AG08396 (cell line): ENCODE measurements at places on chromosomes 1 and 21.
A peak's percentile ranks its signal among the peaks of the same experiment; 100 is the strongest.

DNA sequence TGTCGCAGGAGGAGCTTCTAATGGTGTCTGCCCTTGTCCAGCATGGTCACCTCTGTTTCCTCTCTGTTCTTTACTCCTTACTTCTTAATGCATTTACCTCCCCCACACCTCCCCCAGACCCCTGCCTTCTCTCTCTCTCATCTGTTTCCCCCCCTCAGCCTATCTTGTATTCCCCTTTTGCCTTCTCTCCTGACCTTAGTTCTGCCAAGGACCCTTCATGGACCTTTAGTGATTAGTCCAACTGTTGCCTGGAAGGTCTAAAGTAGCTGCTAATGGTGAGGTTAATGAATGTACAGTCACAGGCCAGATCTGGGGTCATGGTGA lies 42.3 kb upstream of the PPP2R5A start:
- DNase-seq = no peak

GRCh38 chr1:24186993-24187790 lies at the start of gene IFNLR1:
Gene IFNLR1 (minus strand): TSS chr1:24187289. CDS start chr1:24187248, 41 bp downstream.
- DNase-seq = peak; percentile 41

GRCh38 chr1:81340239-81340638 lies 460.5 kb upstream of the ADGRL2 start:
- no peak for DNase-seq

DNA sequence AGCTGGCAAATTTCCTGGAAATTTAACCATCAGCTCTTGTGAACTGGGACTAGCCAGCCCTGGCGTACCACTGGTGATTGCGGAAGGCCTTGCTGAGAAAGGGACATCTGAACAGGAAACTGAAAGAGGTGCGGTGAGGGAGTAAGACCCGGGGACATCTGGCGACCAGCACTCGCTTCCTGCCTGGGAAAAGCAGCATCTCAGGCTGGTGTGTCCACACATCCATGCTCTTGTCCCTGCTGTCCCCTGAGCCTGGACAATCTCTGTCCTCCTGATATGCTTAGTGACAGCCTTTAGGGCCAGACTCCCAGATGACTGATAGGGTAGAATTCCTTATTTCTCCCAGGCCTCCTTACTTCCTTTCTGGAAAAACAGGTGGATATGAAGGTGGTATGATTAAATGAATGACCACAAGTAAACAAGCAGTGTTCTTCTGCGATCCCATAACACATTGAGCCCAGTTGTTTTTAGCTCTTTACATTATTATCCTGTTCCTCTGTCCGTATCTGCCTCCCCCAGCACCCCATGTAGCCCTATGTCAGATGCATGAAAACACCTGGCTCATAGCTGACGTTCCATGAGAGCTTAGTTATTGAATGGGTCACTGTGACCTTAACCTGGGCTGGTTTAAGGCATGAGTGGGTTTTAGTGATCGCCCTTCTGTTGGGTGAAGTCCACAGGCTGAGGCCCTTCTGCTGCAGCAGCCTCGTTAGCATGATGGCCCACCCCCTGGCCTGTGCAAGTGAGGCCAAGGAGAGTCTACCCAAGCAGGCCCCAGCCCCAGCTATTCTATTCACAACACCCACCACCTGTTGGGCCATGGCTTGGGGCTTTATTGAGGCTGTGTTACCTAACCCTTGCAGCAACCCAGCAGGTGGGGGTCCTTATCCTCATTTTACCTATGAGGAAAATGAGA lies 76.1 kb upstream of the GADD45A start:
- DNase-seq = no peak

- DNase-seq = no peak
Observed at GRCh38 chr1:177425199-177425598, 254.4 kb downstream of the BRINP2 start.

GRCh38 chr1:27598902-27599528 lies 4.9 kb downstream of the AHDC1 start:
- DNase-seq = peak; percentile 84

DNA sequence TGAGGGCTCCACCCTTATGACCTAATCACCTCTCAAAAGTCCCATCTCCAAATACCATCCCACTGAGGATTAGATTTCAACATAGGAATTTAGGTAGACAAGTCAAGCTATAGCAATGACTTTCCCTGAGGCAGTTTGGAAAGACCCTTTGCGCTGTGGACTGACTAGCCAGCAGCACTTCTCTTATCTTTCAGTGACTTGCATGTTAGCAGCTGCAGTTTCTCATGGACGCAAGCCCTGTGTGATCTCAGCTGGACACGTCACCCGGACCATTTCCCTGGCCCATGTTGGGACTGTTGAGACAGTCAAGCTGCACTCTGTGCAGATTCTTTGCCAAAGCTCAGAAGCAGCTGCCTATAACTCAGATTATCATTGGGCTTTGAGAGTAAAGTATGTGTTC lies 408.1 kb upstream of the USP24 start:
- no peak for DNase-seq

- DNase-seq = no peak
Observed at GRCh38 chr1:165847486-165847885, 20.1 kb downstream of the UCK2 start.
